ENCODE measurements at places on chromosomes 11 and 22. TPM values are rescaled to one million over a fixed set of nuclear protein-coding genes. Genes with fewer than 3 reads are reported as not detected.

GRCh38 chr22:25122136-25122764, 77.4 kb upstream of the CRYBB3 start:
- H3K36me3 ChIP-seq, result peaks cover 5% of the 10 kb centered on the region
- no peak for DNase-seq
- H3K27ac ChIP-seq, result no peak overlapping the region
- H3K27me3 ChIP-seq, result no peaks in the 10 kb centered on the region
- H3K4me3 ChIP-seq, result no peak overlapping the region

DNA sequence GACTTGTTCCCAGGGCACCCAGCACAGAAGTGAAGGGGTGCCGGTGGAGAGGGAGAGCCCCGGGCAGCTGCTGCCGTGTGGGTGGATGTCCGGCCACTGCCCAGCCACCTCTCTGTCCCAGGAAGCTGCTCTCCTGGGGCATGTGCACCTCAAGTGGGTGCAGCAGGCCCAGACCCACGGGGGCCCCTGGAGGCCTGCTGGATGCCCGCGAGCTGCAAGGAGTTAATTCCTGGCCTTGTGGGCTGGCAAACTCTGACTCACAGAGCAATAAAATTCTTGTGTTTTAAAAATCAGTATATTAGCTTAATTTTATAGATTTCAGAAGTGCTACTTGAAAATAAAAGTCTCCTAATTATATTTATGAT, 37.4 kb upstream of the KCNQ1OT1 start:
- H3K27me3 ChIP-seq, result no peaks in the 10 kb centered on the region
- no peak overlapping the region for H3K27ac ChIP-seq
- H3K4me1 ChIP-seq, result peaks cover 60% of the 10 kb centered on the region
- H3K36me3 ChIP-seq, result no peaks in the 10 kb centered on the region
- no peak for DNase-seq

GRCh38 chr11:33889296-33889695, 2.6 kb downstream of the LMO2 start:
- H3K27me3 ChIP-seq, result no peaks in the 10 kb centered on the region
- no peak overlapping the region for H3K27ac ChIP-seq
- no peaks in the 10 kb centered on the region for H3K36me3 ChIP-seq
- H3K4me1 ChIP-seq, result peaks cover 9% of the 10 kb centered on the region
- no peak for DNase-seq

- H3K4me1 ChIP-seq, result no peaks in the 10 kb centered on the region
- no peaks in the 10 kb centered on the region for H3K36me3 ChIP-seq
- H3K27me3 ChIP-seq, result no peaks in the 10 kb centered on the region
- no peak for DNase-seq
- no peak overlapping the region for H3K4me3 ChIP-seq
- no peak overlapping the region for H3K27ac ChIP-seq
Measured at GRCh38 chr22:40602231-40602630, 34.3 kb downstream of the MRTFA start.

- no peak for DNase-seq
- no peak overlapping the region for H3K4me3 ChIP-seq
- no peaks in the 10 kb centered on the region for H3K4me1 ChIP-seq
- no peaks in the 10 kb centered on the region for H3K36me3 ChIP-seq
- no peak overlapping the region for H3K27ac ChIP-seq
- no peaks in the 10 kb centered on the region for H3K27me3 ChIP-seq
Measured at GRCh38 chr11:122559734-122560382, 95.7 kb upstream of the UBASH3B start.

- H3K27ac ChIP-seq, result no peak overlapping the region
- no peaks in the 10 kb centered on the region for H3K36me3 ChIP-seq
- DNase-seq, result no peak
- no peaks in the 10 kb centered on the region for H3K4me1 ChIP-seq
- no peak overlapping the region for H3K4me3 ChIP-seq
Measured at GRCh38 chr11:113435190-113435968, 39.8 kb downstream of the DRD2 start.

DNA sequence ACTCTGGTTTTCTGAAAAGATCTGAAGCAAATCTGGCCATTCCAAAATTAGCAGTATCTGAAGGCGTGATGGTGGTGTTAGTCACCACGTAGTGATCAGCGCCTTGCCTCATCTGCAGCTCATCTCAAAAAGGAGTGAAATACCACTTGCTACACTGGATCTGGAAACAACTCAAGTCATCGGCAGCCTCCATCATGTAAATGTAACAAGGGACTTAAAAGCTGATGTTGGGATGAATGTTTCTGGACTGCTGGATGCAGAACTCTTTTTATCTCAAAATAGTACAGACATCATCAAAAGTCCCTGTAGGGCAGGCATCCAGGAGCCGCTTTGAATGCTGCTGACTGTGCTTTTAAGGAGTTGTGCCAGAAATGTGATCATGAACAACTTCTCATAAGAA, 14.1 kb upstream of the APLP2 start:
- peak; percentile 49 for DNase-seq
- no peak overlapping the region for H3K4me3 ChIP-seq
- no peaks in the 10 kb centered on the region for H3K36me3 ChIP-seq
- no peaks in the 10 kb centered on the region for H3K4me1 ChIP-seq
- H3K27ac ChIP-seq, result no peak overlapping the region

GRCh38 chr22:48654492-48654891, 1173.2 kb downstream of the BRD1 start:
- peaks cover 49% of the 10 kb centered on the region for H3K4me1 ChIP-seq
- no peak overlapping the region for H3K4me3 ChIP-seq
- peaks cover 71% of the 10 kb centered on the region for H3K36me3 ChIP-seq
- H3K27ac ChIP-seq, result no peak overlapping the region
- H3K27me3 ChIP-seq, result no peaks in the 10 kb centered on the region

DNA sequence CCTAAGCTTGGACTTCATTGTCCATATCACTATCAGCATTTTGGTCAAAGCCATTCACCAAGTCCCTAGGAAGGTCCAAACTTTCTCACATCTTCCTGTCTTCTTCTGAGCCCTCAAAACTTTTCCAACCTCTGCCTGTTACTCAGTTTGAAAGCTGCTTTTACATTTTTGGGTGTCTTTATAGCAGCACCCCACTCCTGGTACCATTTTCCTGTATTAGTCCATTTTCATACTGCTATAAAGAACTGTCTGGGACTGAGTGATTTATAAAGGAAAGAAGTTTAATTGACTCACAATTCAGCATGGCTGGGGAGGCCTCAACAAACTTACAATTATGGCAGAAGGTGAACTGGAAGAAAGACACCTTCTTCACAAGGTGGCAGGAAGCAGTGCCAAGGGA, 717.0 kb upstream of the CCDC90B start:
- DNase-seq, result no peak
- no peaks in the 10 kb centered on the region for H3K36me3 ChIP-seq
- no peaks in the 10 kb centered on the region for H3K4me1 ChIP-seq
- H3K27me3 ChIP-seq, result no peaks in the 10 kb centered on the region
- H3K4me3 ChIP-seq, result no peak overlapping the region

- H3K27me3 ChIP-seq, result no peaks in the 10 kb centered on the region
- peak overlapping the region; percentile 24 for H3K4me3 ChIP-seq
- no peak for DNase-seq
- peaks cover 6% of the 10 kb centered on the region for H3K36me3 ChIP-seq
- peaks cover 73% of the 10 kb centered on the region for H3K4me1 ChIP-seq
Measured at GRCh38 chr11:119363851-119364590, 17.5 kb downstream of the USP2 start.

DNA sequence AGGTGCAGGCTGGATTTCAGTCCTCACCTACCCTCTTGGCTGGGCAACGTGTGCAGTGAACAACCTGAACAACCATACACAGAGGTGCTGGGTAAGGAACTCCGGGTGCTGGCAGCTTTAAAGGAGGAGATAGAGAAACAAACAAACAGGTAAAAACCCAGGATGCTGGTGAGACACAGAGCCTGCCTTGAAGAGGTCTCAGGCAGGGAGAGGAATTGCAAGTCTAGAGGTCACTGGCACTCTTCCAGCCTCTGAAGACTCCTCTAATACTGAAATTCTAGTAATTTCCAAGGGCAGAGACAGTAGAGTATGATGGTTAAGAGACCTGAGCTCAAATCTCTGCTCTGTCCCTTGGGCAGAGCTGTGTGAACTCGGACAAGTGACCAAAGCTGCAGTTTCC, 192.5 kb downstream of the CEP164 start:
- no peak overlapping the region for H3K27ac ChIP-seq
- H3K36me3 ChIP-seq, result peaks cover 54% of the 10 kb centered on the region
- H3K4me3 ChIP-seq, result no peak overlapping the region
- DNase-seq, result no peak

- H3K36me3 ChIP-seq, result peaks cover 13% of the 10 kb centered on the region
- no peak for DNase-seq
- H3K4me1 ChIP-seq, result peaks cover 37% of the 10 kb centered on the region
- H3K27me3 ChIP-seq, result no peaks in the 10 kb centered on the region
- H3K27ac ChIP-seq, result no peak overlapping the region
Measured at GRCh38 chr11:72741429-72741833, 10.8 kb downstream of the ARAP1 start.

GRCh38 chr11:86804951-86805350, 4.6 kb downstream of the PRSS23 start:
- DNase-seq, result no peak
- peaks cover 10% of the 10 kb centered on the region for H3K4me1 ChIP-seq
- no peak overlapping the region for H3K27ac ChIP-seq
- H3K4me3 ChIP-seq, result no peak overlapping the region
- H3K27me3 ChIP-seq, result no peaks in the 10 kb centered on the region

LDHAL6A gene
- 1.6 TPM for polyA plus RNA-seq

KRTAP5-7 gene
- polyA plus RNA-seq, result 1.4 TPM

MIOX gene
- polyA plus RNA-seq, result 0.18 TPM

LGR4 gene
- 47.3 TPM for polyA plus RNA-seq

TECTA gene
- 4.9 TPM for polyA plus RNA-seq

P2RY6 gene
- 0.96 TPM for polyA plus RNA-seq

ENTHD1 gene
- polyA plus RNA-seq, result not detected

RASGRP2 gene
- polyA plus RNA-seq, result 87.3 TPM

CALCA gene
- polyA plus RNA-seq, result 19.3 TPM

CHRM4 gene
- polyA plus RNA-seq, result 7.6 TPM

BTBD18 gene
- polyA plus RNA-seq, result 0.21 TPM

OR8A1 gene
- not detected for polyA plus RNA-seq

PANX3 gene
- not detected for polyA plus RNA-seq

All from spinal cord (tissue), 10 donors.